GM03348 (cell line): ENCODE measurements at places on chromosomes 6 and 20.

DNA sequence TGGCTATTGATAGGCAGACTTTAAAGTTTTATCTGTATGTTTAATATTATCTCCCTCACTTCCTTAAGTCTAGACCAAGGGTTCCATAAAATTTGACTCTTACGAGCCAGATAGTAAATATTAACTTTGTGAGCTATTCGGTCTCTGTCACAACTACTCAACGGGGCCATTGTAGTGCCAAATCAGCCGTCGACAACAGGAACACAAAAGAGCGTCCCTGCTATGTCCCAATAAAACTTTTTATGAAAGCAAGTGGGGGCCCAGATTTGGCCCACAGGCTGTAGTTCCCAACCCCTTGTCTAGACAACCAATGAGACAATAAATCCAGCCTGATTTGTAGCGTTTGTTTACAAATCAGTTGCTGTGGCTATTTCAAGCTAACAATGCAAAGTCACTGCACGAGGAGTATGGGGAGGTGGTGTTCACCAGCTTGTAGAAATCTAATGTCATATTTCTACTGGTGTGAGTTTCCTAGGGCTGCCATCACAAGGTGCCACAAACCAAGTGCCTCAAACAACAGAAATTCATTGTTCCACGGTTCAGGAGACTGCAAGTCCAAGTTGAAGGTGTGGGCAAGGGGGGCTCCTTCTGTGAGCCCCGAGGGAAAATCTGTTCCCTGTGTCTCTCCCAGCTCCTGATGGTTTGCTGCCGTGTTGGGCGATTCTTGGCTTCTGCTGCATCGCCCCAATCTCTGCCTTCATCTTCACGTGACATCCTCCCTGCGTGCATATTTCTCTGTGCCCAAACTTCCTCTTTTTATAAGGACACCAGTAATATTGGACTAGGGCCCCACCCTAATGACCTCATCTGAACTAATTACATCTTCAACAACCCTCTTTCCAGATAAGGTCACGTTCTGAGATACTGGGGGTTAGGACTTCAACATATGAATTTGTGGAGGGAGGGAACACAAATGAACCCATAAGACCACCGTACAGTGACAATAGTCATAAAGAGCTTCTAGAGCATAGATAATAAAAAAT, 356.0 kb upstream of the JARID2 start:
- DNase-seq: no peak

DNA sequence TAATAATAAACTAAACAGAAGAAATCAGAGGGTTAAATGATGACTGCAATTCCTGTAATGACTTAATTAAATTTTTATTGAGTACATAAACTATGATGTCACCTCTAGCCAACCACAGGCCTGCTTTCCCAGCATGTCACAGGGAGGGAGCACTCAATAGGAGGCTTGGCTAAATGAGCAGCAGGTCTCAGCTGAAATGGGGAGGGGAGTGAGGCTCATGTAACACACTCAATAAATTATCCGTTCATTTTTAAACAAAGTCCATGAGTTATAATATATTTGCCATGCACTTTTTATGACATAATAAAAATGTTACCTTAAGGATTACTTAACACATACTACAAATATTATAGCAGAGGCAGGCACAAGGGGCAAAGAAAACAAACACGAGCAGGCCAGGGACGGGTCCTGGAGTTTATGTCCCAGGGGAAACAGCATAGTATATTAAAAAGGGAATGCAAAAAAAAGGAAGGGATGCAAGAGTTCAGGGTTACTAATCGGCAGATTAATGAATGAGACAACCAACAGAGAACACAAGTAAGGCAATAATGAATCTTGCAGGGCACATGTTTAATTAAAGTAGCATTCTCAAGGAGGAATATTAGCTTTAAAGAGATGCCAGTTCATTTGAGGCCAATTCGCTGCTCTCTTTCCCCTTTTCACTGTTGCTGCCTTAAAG, 27.1 kb upstream of the FAM83C start:
- no peak for DNase-seq

GRCh38 chr20:11445891-11446290, 471.8 kb upstream of the BTBD3 start:
- DNase-seq: peak; percentile 11

DNA sequence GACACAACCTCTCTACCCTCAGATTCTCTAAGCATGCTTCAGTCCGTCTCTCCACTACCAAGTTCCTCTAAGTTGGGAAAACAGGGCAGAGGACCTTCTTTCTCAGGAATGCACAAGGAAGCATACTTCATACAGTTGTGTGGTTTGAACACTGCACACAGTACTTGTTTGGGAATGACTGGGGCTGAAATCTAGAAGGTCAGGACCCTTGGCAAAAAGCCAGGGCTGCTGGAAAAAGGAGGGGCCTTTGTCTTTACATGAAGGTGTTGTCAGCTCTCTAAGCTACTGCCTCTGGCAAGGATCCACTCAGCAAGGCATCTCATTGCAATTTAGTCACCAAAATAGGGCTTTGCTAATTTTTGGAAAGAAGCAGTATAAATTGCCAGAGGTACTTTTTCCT, 20.7 kb upstream of the HEY2 start:
- no peak for DNase-seq

- no peak for DNase-seq
These were observed 79.0 kb downstream of the IPCEF1 start for GRCh38 chr6:154277629-154278017.

GRCh38 chr20:37896932-37897548, 5.9 kb upstream of the VSTM2L start:
- no peak for DNase-seq

DNA sequence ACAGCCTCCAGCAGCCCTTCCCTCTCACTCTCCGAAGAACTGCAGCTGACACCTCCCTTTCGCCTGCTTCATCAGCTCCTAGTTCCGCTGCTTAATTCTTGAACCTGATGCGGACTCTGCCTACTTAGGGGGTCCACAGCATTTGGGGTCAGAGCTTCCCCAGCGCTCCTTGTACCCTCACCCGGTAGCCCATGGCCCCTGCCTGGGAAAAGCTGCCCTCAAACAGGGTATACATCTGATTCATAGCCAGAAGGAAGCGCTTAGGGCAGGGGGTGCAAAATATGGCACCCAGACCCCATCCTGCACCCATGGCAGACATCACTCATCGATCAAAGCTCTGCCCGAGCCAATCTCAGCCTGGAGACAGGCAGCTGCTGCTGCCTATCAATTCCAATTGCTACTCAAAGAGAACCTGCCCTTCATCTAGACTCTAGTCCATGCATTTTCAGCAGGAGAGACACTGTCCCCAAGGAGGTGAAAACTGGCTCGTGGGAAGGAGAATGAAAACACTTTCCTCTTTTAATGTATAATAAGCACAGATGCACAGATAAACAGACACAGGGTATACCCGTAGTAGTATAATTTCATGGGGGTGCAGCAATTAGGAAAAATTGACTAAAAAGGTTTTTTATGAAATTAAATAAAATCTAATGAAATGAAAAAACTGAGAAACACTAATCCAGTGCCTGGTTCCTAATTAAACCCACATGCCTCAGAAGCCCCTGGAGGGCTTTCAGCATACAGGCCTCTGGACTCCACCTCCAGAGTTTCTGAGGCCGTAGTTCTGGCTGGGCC, 194.8 kb downstream of the PREX1 start:
- no peak for DNase-seq

DNA sequence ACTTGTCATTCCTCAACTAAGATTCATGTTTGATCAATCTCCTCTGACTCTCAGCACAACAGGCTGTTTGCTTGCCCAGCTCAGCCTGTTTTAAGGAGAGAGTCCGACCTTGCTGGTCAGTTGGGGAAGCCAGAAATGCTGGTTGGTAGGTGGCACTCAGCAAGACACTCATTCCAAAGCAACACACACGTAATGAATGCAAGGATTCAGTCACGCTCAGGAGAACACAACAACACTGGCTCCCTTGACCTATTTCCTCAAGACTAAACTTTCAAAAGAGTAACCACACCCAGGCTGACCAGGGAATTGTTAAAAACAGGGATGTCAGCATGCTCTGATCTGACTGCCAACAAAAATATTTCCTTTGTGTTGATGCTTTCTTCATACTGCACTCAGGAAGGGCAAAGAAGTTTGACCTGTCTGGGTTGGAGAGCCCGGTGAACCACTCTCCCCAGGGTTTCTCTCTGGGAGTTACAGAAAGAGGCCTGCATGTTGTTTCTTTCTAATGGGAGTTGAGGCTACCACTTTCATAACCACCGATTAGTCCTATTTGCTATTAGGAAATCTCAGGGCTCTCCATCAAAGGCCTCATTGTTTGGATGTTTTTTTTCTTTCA, 25.6 kb upstream of the PREP start:
- peak; percentile 60 for DNase-seq
